ENCODE measurements at places on chromosomes 6 and 20. TPM values are rescaled to one million over a fixed set of nuclear protein-coding genes. Genes with fewer than 3 reads are reported as not detected.

DNA sequence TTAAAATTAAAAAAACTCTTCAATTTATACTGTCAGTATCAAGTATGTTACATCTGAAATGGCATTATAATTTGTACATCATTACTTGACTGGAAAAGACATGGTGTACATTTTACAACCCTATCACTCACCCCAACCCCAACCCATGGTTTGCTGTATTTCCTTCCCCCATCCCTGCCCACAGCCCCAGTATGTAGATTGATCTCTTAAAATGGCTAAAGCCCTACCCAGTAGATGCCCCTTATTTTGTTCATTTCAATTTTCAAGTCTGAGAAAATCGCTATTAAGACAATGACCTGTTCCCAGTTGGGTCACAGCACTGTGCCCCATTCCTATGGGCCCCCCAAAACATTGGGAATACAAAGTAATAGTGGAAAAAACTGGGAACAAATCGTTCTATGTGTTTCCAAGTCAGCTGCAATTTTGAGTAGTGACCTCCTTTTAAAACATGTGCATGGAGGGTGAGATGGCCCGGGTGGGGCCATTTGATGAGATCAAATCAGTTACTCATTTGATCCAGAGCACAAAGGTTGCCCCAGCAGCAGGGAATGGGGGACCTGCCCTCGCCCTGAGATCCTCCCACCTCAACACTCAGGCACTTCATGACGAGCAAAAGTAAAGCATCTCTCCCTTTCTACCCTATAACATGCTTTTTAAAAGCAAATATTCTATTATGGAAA is 13.3 kb downstream of the EZR start:
- no peak overlapping the region for H3K27ac ChIP-seq
- no peak for DNase-seq
- H3K4me1 ChIP-seq, result peaks cover 82% of the 10 kb centered on the region
- no peaks in the 10 kb centered on the region for H3K27me3 ChIP-seq
- no peaks in the 10 kb centered on the region for H3K36me3 ChIP-seq
- no peak overlapping the region for H3K4me3 ChIP-seq

- H3K27me3 ChIP-seq, result no peaks in the 10 kb centered on the region
- peaks cover 92% of the 10 kb centered on the region for H3K4me1 ChIP-seq
- no peak for DNase-seq
- H3K36me3 ChIP-seq, result peaks cover 4% of the 10 kb centered on the region
- peak overlapping the region; percentile 59 for H3K4me3 ChIP-seq
Measured at GRCh38 chr6:111761212-111761611, 112.0 kb downstream of the FYN start.

GRCh38 chr20:36967636-36968035 is 16.1 kb upstream of the SAMHD1 start:
- H3K27me3 ChIP-seq, result no peaks in the 10 kb centered on the region
- H3K4me1 ChIP-seq, result peaks cover 22% of the 10 kb centered on the region
- H3K36me3 ChIP-seq, result no peaks in the 10 kb centered on the region
- peak overlapping the region; percentile 74 for H3K27ac ChIP-seq
- peak; percentile 55 for DNase-seq

DNA sequence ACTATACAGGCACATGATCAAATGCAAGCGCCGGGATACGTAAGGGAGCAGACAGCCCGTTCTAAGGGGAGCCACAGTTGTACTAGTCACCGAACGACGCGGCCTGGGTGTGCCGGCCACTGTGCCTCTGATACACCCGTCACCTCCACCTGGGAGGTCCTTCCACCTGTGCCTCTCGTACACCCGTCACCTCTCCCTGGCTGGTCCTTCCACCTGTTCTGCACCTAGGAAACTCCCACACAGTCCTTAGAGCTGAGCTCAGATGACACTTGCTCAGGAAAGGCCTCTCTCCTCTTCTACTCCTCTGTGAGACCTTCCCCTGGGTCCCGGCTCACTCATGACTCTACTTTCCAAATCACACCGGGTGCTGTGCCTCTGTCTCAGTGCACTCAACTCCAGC is 245.0 kb downstream of the TTLL2 start:
- no peak for DNase-seq
- no peaks in the 10 kb centered on the region for H3K36me3 ChIP-seq
- H3K27ac ChIP-seq, result no peak overlapping the region

DNA sequence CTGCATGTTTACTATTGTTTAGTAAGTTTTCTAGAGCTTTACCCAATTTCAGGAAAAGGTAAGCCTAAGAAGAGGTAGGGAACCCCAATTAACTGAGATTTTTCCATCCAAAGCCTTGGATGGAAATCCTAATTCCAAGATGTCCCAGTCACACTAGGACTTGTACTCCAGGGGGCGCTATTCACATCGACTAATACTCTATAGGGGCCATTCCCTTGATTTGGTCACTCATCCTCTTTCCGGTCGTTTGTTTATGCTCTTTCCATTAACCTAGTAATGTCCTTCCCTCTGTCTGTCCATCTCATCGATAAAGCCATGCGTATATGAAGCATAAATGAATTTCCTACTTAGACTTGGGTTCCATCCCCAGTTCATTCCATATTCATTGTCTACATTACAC is 80.8 kb upstream of the FUCA2 start:
- H3K4me1 ChIP-seq, result no peaks in the 10 kb centered on the region
- DNase-seq, result no peak
- H3K36me3 ChIP-seq, result no peaks in the 10 kb centered on the region
- no peak overlapping the region for H3K27ac ChIP-seq

GRCh38 chr20:62606551-62607201 is 35.6 kb upstream of the SLCO4A1 start:
- H3K27me3 ChIP-seq, result no peaks in the 10 kb centered on the region
- no peak for DNase-seq
- H3K27ac ChIP-seq, result no peak overlapping the region
- no peak overlapping the region for H3K4me3 ChIP-seq
- H3K36me3 ChIP-seq, result no peaks in the 10 kb centered on the region
- peaks cover 19% of the 10 kb centered on the region for H3K4me1 ChIP-seq

DNA sequence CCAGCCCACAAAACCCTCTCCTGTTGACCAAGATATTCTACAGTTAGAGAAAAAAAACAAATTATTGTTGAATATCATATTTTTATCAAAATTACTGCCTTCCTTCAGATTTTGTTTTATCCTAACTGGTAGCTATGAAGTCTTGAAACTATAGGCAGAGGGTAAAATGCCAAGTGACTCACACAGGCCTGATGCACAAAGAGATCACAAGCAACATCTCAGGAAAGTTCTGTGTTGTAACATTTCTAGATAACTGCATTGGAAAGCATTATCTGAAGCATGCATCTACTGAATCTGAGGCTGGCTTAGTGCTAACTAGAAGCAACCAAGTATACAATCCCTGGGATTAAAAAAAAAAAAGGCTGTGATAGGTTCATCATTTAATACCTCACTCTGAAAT is 134.2 kb downstream of the PKHD1 start:
- no peaks in the 10 kb centered on the region for H3K36me3 ChIP-seq
- H3K27ac ChIP-seq, result no peak overlapping the region
- DNase-seq, result no peak
- H3K27me3 ChIP-seq, result peaks cover 2% of the 10 kb centered on the region
- no peaks in the 10 kb centered on the region for H3K4me1 ChIP-seq

- no peaks in the 10 kb centered on the region for H3K4me1 ChIP-seq
- no peak overlapping the region for H3K4me3 ChIP-seq
- H3K27ac ChIP-seq, result no peak overlapping the region
Measured at GRCh38 chr6:40438246-40438887, 148.8 kb downstream of the LRFN2 start.

DNA sequence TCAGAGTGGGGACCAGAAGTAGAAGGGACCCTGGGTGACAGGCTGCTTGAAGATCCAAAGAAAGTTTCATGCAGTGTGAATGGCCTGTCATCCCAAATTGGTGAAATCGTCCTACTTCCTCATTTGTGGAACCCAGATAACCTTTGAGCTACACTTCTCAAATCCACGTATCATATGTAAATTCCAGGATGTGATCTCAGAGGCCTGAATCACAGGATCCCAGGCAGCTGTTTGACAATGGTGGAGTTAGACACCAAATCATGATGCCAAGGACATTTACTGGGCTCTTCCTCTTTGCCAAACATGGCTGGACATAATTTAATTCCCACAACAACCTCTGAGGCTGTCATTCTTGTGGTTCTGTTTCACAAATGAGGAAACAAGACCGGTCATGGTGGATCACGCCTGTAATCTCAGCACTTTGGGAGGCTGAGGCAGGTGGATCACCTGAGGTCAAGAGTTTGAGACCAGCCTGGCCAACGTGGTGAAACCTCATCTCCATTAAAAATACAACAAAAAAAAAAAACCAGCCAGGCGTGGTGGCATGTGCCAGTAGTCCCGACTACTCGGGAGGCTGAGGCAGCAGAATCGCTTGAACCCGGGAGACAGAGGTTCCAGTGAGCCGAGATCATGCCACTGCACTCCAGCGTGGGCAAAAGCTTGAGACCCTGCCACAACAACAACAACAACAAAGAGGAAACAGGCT is 39.9 kb upstream of the TTPAL start:
- DNase-seq, result no peak
- H3K36me3 ChIP-seq, result no peaks in the 10 kb centered on the region
- H3K4me1 ChIP-seq, result no peaks in the 10 kb centered on the region
- no peaks in the 10 kb centered on the region for H3K27me3 ChIP-seq
- no peak overlapping the region for H3K4me3 ChIP-seq

- no peak overlapping the region for H3K27ac ChIP-seq
- no peaks in the 10 kb centered on the region for H3K4me1 ChIP-seq
- H3K4me3 ChIP-seq, result no peak overlapping the region
- DNase-seq, result no peak
- H3K36me3 ChIP-seq, result no peaks in the 10 kb centered on the region
- no peaks in the 10 kb centered on the region for H3K27me3 ChIP-seq
Measured at GRCh38 chr20:46898423-46898822, 3.8 kb downstream of the EYA2 start.

DNA sequence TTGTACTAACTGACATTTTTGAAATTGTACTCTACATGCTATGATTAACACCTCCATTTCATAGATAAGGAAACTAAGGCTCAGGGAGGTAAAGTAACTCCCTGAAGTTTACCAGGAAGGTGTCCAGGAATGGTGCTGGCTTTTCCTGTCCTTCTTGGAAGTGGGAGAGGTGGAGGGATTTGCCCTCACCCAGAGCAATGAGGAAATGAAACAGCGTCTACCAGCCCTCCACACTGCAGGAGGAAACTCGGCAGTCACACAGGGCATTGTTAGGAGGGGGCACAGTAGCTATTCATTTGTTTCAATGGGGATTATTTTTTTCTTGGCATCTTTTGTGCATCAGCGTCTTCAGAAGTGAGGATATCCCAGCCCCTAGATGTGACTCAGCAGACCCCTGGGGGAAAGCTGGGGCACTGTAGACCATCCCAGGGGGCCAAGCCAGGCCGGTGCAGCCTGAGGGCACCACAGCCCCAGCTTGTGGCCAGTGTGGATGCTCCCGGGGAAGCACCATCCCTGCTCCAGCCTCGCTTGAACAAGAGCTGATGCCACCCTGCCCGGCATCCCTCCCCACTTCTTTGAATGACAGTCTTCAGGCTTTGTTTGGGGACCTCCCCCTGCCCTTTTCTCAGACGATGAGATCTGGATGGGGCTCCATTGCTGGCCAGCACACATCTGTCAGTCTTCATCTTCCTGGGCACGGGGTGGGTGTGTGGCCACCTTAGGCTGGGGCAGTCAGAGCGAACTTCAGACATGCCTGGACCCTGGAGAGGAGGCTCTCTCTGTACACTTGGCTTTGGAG is 224.4 kb upstream of the PMEPA1 start:
- no peaks in the 10 kb centered on the region for H3K4me1 ChIP-seq
- DNase-seq, result no peak
- no peak overlapping the region for H3K27ac ChIP-seq
- H3K4me3 ChIP-seq, result no peak overlapping the region
- H3K36me3 ChIP-seq, result no peaks in the 10 kb centered on the region
- H3K27me3 ChIP-seq, result no peaks in the 10 kb centered on the region

DNA sequence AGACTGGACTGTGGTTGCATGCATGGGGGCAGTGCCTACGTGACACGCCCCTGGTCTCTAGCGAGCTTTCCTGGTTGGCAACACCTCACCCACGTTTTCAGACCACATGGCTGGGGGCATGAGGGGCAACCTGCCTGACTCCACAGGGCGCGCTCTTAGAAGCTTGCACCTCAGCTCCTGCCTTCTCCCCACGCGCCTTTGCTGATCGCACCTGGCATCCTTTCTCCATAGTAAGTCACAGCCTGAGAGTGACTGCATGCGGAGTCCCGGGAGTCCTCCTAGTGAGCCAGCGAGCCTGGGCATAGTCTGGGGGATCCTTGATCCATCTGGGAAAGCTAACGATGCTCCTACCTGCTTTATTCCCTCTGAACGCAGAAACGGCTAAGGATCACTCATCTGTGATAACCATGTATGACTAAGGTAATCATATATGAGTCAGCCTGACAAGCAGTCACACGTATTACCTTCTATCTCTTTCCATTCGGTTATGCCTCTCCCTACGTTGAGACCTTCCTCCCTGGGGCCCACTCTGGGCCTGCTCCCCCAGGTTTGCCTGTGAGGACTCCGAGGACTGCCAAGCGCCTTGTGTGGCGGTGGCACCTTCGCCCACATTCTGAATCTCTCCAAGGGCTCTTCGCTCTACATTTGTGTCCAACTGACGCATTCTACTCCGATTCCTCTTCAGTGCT is 4.5 kb downstream of the TCFL5 start:
- DNase-seq, result no peak
- H3K27ac ChIP-seq, result no peak overlapping the region
- H3K36me3 ChIP-seq, result peaks cover 3% of the 10 kb centered on the region

GRCh38 chr6:146990284-146990683 is 213.9 kb upstream of the STXBP5 start:
- H3K27ac ChIP-seq, result no peak overlapping the region
- H3K27me3 ChIP-seq, result no peaks in the 10 kb centered on the region
- H3K4me1 ChIP-seq, result no peaks in the 10 kb centered on the region
- H3K36me3 ChIP-seq, result no peaks in the 10 kb centered on the region
- no peak for DNase-seq

Gene KCNK15
- total RNA-seq, result not detected

Measured in naive thymus-derived CD4-positive, alpha-beta T cell (primary cell).